DMS153 (cell line): ENCODE measurements at places on chromosomes 1 and 21.

GRCh38 chr1:86861424-86861823 lies 52.5 kb downstream of the SELENOF start:
- no peak for DNase-seq

DNA sequence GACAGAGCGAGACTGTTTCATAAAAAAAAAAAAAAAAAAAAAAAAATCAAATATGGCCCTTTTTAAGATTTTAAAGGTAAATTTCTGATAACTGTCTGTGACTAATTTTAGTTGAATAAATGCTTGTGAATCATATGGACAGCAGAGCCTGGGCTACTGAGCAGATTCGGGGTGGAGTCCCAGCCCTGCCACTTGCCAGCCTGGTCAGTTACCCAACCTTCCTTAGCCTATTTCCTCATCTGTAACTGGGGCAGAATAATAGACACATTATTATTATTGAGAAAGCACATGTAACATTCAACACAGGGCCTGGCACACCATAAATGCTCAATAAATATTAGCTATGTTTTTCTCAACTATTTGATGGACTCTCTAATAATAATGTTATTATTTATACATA lies 11.2 kb upstream of the H3-3A start:
- no peak for DNase-seq

GRCh38 chr1:69728206-69728605 lies 160.5 kb downstream of the LRRC7 start:
- no peak for DNase-seq

DNA sequence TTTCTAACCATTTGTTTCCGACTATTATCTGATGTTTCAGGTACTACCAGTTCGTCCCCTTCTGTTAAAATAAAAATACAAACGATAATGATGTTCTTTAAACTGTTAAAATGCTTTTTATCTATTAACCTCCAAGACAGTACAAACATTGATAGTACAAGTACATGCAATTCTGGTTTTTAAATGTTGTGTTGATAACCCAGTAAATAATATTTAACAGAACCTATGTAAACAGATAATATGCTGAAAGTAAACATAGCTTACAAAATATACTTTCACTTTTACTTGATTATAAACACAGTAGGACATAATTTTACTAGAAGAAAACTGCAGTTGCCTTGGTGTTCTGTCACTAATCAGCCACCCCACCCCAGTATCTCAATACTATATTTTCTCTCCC lies 76.9 kb downstream of the COQ8A start:
- no peak for DNase-seq

DNA sequence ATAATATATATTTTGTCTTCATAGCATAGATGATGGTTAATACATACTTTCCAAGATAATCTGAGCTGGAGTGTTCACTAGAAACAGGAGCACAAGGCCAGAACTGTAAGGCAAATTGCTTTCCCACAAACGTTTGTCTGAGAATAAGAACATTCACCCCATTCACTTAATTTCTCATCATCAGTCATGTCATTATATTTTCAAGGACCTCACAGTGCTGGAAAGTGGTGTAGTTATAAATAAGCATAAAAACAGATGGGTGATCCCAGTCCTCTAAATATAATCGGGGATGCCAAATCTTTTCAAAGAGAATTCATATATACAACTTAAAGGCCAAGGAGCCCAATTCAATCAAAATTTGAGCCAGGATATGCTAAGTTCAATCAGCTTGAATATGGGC lies 8.4 kb downstream of the PRRX1 start:
- DNase-seq, result no peak

DNA sequence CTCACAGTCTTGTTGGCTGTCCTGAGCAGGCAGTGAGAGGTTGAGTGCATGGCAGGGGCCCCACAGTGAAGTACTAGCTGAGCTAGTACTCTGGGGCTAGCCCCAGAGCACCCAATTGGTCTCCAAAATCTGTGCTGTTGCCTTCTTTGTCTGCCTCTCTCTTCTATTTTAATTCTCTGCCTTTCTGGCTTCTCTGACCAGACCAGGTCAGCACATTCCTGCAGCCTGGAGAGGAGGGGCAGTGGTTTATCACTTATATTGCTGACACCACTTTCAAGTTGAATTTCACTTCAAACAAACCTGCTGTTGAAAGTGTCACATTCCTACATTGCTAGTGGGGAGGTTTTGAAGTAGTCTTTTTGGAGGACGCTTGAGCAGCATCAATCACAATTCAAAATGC lies 628.7 kb downstream of the PTPRU start:
- DNase-seq, result no peak

DNA sequence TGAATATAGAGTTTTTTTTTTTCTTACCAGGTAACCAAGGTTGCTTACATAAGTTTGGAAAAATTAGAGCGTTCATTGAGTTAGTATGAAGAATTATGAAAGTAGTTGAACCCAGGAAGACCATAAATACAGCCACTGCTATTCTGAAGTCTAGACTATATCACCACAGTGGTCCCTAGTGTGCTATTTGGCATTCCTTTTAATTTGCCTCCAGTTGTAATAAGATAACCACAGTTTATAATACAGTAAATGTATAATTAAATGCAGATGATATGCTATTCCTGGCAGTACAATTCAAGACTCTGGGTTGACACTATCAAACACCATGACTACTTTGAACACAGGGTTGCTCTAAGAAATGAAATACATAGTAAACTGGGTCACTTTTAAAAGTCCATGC lies 270.5 kb downstream of the BRINP2 start:
- no peak for DNase-seq

GRCh38 chr1:151157067-151157531 lies 650 bp downstream of the TNFAIP8L2 start:
- DNase-seq, result no peak

GRCh38 chr21:15826908-15827601 lies 97.3 kb downstream of the USP25 start:
- DNase-seq, result no peak

DNA sequence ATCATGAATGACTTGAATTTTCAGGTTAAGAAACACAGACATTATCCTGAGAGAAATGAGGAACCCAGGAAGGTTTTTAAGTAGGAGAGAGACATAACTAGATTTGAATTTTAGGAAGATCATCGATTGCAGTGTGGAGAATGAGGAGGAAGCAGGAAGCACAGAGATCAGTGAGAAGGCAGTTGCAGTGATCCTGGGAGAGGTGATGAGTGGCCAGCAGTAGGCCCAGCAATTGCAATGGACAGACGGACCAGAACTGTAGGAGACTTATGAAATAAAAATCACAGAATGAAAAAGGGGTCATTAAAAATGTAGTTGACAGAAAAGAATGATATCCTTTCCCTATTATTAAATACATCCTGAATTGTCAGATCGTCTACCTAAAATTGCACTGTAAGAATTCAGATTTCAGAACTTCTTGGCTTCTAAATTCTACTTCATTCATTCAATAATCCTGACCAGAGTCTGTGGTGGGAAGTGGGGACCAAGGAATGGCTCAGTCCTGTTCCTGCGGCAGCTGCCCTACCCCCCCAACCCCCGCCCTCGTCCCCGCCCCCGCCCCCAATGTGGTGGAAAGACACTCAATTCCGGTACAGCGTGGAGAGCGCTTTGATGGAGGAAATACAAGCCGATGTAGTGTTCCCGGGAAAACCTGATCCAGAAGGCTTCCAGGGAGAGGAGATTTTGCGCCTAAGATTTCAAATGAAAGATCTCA lies 35.1 kb downstream of the SLC2A1 start:
- no peak for DNase-seq

- DNase-seq, result peak; percentile 75
Observed at GRCh38 chr1:15272009-15272781, 25.2 kb downstream of the FHAD1 start.

GRCh38 chr1:245213066-245213831 lies 58.5 kb downstream of the KIF26B start:
- DNase-seq, result no peak
